Nucleus accumbens (tissue), 56 donors: ENCODE measurements at places on chromosomes 2 and 18.
A peak's percentile ranks its signal among the peaks of the same experiment; 100 is the strongest.

- no peak for DNase-seq
Observed at GRCh38 chr2:55231546-55232083, 478 bp downstream of the CLHC1 start.

- DNase-seq: no peak
Observed at GRCh38 chr18:8603663-8604520, 5.3 kb upstream of the RAB12 start.

GRCh38 chr18:75854174-75854573 is 426.7 kb upstream of the SMIM21 start:
- no peak for DNase-seq

- no peak for DNase-seq
Observed at GRCh38 chr2:29000481-29000880, 19.4 kb downstream of the TOGARAM2 start.

DNA sequence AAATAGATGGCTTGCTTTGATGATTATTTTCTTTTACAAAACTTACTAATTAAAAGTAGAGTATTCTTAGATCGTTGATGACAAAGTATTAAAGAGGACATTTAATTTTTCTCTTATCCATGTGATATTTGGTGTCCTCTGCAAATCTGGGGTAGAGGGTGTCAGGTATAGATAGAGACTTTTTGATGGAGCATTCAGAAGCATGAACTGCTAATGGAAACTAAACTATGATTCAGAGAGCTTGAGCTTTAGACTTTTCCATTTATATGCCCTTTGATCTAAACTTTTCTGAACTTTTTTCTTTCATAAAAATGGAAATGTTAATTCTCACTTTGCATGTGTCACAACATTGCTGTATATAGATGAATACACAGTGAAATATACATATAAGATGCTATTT is 619.7 kb downstream of the PLCL1 start:
- DNase-seq: no peak

GRCh38 chr18:75779450-75779849 is 351.9 kb upstream of the SMIM21 start:
- no peak for DNase-seq

DNA sequence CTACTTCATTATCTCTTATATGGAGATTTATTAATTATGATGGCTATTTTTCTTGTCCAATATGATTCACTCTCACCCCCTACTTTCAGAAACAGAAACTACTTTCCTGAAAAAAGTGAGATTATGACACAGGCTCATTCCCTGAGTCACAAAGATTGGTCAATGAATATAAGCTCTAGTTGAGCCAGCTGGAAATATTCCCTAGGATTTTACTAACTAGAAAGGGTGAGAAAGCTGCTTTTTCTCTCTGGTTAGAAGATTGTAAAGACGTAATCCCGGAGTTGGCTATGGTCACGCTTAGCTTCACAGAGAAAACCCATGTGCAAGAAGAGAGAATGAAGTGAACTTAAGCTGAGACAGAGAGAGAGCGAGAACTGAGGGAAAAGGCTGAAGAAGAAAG is 223.7 kb upstream of the SMAD7 start:
- DNase-seq: no peak

- DNase-seq: no peak
Observed at GRCh38 chr18:78144669-78145068, 834.9 kb upstream of the SALL3 start.

DNA sequence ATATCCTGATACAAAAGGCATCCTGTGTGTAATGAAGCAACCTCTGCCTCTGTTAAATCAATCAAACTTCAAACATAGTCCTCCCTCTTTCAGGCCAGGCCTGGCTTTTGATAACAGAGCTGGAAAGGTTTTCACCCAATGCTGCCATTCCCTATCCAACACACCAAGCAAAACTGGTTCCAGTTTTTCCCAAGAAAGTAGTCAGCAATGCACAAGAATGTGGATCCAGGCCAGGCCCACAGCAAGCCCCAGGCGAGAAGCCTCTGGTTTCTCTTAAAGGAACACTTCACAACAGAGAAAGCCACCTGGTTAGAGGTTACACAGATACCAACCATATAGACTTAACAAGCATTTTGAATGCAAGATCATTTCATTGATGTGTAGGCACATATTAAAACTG is 49.2 kb upstream of the CCDC150 start:
- no peak for DNase-seq

GRCh38 chr2:223930103-223930976 is 14.8 kb downstream of the WDFY1 start:
- peak; percentile 63 for DNase-seq

- no peak for DNase-seq
Observed at GRCh38 chr2:225630824-225631533, 231.5 kb downstream of the NYAP2 start.

- DNase-seq: peak; percentile 26
Observed at GRCh38 chr2:170409164-170409535, 231.2 kb downstream of the MYO3B start.

DNA sequence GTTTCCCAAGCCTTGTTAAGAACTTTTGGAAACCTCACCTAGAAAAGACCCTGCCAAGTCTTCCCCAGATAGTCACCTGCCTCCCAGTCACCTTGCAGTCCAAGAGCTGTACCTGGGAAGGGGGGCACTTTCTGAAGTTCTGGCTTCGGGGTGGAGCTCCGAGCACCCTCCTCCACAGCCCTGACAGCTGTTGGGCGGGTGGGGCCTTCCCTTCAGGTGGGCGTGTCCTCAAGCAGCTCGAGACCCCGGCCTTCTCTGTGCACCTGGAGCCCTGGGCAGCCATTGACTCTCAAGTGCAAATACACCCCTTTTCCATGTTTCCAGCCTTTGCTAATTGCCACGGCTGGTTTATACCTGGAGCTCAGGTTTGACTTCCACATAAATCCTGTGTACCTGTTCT is 37.0 kb upstream of the IGFBP5 start:
- DNase-seq: no peak

DNA sequence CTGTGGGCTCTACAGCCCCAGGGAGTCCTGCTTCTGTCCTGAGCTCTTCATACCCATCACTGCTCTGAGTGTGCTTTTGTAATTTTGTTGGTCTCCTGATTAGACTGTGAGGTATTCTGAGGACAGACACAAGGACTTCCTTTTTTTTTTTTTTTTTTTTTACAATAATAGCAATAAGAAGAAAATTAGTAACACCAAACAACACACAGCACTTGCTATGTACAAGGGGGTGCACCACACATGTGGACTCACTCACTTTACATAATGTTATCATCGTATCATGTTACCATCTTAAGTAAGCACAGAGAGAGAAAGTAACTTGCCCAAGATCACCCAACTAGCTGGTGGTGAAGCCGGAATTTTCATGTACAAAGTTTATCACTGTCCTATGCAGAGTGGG is 34.6 kb downstream of the MBP start:
- DNase-seq: no peak

GRCh38 chr2:65198737-65199136 is 28.9 kb upstream of the ACTR2 start:
- DNase-seq: peak; percentile 27

DNA sequence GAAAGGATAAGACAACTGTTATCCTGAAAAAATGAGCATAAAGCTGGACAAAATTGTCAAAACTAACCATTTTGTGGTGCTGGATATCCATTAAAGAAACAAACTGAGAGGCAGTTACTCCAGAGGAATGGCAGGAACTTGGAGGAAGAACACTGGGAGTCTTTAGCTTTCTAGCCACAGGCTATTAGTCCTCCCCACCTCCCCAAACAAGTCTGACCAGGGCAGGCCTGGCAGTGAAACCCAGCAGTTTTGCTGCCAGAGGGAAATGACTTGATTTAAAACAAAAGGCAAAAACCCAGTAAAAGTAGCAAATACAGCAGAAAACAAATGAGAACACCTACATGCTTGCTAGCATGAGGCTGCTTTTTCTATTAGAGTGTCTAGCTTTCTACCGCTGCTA is 34.9 kb downstream of the OSBPL1A start:
- DNase-seq: no peak

DNA sequence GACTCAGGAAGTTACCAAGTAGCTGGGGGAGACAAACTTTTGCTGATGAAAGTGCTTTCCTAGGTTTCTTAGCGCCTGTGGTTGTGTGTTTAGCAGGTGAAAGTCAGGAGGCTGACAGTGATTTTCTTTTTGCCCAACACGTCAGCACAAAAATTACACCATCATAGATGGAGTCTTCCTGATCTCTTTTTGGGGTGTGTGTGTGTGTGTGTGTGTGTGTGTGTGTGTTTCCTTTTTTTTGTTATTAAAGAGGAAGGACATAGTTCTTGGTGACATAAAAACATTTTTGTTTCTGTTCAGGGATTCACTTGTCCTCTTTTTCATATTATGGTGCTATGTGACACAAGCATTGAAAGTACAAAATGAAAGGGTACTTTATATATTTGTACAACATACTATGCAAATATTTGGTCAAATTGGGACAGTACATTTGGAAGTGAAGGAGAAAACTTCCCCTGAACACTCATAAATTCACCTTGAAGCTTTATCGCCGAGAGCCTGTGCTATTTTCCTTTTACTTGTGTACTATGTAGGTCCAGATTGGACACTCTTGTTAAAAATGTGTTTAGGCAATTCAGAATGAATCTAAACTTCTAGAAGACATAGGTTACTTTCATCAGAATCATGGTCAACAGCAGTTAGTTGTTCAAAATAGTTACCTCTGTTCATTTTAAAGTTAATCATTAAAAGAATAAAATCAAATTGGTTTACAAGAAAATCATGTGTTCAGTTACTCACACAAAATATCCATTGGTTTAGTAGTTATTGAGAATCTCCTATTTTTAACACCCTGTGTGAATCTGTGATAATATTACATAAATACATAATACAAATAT is 491.9 kb downstream of the IRS1 start:
- no peak for DNase-seq

GRCh38 chr2:69918401-69918800 is 3.5 kb downstream of the MXD1 start:
- DNase-seq: no peak

DNA sequence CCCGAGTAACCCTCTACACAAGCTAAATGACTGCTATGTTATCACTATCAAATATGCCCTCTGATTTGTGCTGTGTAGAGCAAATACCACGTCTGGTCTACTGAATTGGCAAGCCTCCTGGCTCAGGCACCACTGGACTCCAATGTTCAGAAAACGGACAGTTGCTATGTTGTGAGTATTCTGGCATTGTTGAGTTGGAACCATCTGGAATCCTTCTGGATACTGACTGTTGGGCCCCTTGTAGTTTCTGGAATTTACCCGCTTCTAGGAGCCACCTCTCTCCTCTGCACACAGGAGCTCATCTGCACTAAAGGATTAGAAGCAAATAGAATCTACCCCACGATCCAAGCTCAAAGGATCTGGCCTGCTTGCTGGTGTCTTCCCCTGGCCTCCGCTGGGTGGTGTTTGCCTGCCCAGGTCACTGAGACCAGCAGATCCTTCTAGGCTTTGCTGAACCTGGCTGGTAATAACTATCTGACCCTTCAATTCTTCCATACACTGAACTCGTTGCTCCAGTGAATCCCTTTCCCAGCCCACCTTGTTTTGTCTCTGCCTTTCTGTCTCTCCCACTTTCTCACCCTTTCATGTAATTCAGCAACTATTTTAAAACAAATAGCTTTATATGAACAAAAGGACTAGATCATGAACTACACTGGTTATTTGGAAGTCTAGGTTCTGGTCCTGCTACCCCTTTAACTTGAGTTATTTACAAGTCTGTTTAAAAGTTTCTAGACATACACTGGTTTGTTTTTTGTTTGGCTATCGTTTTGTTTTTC is 2.1 kb upstream of the HAAO start:
- no peak for DNase-seq

DNA sequence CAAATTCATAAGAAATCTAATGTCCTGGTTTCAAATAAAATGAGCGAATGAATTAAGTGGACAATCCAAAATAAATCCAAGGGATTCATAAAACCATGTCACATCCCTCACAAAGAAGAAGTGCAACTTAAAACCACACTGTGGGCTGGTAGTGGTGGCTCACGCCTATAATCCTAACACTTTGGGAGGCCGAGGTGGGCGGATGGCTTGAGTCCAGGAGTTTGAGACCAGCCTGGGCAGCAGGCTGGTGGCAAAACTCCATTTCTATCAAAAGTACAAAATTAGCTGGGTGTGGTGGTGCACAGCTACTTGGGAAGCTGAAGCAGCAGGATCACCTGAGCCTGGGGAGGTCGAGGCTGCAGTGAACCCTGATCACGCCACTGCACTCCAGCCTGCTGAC is 25.4 kb downstream of the FAM98A start:
- no peak for DNase-seq

DNA sequence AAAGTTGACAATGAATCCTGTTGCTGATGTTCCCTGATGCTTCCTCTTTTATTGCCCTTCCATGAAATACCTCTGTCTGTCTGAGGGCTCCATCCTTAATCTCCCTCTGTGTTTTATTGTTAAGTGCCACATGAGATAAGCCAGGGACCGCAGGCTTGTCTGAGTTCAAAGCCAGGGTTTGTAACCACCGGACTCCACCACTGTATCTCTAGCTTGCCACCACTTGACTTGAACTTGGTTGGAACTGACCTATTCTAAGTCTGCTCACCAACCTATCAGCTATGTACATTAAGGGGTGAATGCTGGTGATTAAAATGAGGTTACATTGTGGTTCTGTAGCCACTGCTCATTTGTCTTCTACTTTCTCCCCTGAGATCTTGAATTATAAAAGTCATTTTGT is 328.5 kb upstream of the ZEB2 start:
- DNase-seq: no peak

DNA sequence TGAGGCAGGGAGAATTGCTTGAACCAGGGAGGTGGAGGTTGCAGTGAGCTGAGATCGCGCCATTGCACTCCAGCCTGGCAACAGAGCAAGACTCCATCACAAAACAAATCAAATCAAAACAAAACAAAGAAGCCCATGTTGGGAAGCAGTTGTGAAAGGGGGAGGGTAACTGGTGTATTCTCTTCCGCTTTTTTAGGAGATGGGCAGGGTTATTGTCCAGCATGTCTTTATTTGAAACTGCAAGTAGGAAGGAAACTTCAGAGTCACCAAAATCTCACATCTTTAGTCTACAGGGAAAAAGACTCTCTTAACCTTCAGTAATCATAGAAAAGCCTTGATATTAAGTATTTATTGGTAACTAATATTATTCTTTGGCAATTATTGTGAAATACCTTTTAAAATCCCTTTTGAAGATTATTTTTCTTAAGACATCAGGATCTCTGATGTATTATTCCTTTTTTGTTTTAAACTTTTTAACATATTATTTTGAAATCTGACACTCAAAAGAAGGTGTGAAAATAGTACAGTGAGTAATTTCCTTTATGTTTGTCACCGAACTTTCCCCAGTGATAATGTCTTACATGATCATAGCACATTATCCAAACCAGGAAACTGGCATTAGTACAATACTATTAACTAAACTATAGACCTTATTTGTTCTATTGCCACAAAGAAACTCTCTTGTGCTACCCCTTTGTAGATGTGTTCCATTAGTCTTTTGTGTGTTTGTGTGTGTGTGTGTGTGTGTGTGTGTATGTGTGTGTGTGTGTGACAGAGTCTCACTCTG is 84.3 kb upstream of the LTBP1 start:
- no peak for DNase-seq
